ENCODE measurements at places on chromosomes 1 and 21. TPM values are rescaled to one million over a fixed set of nuclear protein-coding genes. Genes with fewer than 3 reads are reported as not detected.

Gene SASS6
- polyA plus RNA-seq = 18.5 TPM

Gene CD53
- polyA plus RNA-seq = 112 TPM

Gene CACNA1S
- polyA plus RNA-seq = not detected

Gene ERG
- polyA plus RNA-seq = not detected

Gene OR2T33
- polyA plus RNA-seq = not detected

Measured in K562 (cell line).